ENCODE measurements at places on chromosomes 1 and 21.
A peak's percentile ranks its signal among the peaks of the same experiment; 100 is the strongest.

- no peak overlapping the region for H3K27ac ChIP-seq
- no peak overlapping the region for H3K4me3 ChIP-seq
- no peaks in the 10 kb centered on the region for H3K27me3 ChIP-seq
- no peaks in the 10 kb centered on the region for H3K4me1 ChIP-seq
Observed at GRCh38 chr1:17230106-17230505, 18.8 kb upstream of the PADI3 start.

DNA sequence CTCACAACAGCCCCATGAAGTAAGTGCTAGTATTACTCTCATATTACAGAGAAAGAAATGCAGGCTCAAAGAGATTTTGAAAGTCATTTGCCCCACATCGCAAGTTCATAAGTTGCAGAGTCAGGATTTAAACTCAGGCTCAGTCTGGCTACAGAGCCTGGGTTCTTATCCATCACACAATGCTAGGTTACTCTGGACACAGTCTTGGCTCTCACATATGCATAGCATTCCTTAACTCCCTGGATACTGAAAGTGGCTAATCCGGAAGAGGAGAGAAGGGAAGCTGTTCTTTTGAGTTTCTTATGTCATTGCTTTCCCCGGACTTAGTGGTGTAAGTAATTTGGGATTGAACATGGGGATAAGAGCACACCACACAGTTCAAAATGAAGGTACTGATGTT lies 357.4 kb upstream of the PLXNA2 start:
- H3K4me1 ChIP-seq, result no peaks in the 10 kb centered on the region
- no peaks in the 10 kb centered on the region for H3K27me3 ChIP-seq
- no peak for DNase-seq
- H3K27ac ChIP-seq, result no peak overlapping the region
- no peak overlapping the region for H3K4me3 ChIP-seq

- no peak overlapping the region for H3K27ac ChIP-seq
- H3K36me3 ChIP-seq, result no peaks in the 10 kb centered on the region
- H3K27me3 ChIP-seq, result no peaks in the 10 kb centered on the region
- H3K4me1 ChIP-seq, result no peaks in the 10 kb centered on the region
Observed at GRCh38 chr1:198575798-198576641, 35.5 kb upstream of the ATP6V1G3 start.

DNA sequence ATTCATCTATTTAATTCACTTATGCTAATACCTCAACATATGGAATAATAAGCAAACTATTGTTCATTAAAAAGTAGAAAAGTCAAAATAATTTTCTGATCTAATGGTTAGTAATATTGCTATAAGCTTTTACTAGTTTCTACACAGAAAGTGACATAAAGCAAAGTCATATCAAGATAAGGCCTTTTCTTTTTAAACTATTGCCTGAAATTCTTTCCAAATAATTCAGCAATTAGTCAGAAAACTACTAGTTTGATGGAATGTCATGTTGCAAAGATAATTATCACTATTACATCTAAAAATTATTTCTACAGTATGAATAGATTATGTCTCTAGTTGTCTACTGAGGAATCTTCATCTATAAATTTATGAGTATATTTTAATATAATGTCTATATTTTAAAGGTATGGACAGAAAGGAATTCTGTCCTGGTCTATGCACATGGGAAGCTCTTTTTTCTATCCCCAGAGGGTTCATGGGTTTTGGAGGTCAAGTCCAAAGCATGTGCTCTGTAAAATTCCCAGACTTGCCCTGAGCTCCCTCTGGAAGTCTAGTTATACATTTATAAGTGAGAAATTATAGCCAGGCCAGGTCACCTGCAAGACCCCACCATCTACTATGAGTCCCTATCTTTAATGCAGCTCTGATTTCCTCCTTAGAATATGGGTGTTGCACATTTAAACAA lies 84.6 kb upstream of the DPYD start:
- no peaks in the 10 kb centered on the region for H3K27me3 ChIP-seq
- DNase-seq, result no peak
- no peak overlapping the region for H3K27ac ChIP-seq
- no peaks in the 10 kb centered on the region for H3K4me1 ChIP-seq
- H3K4me3 ChIP-seq, result no peak overlapping the region

DNA sequence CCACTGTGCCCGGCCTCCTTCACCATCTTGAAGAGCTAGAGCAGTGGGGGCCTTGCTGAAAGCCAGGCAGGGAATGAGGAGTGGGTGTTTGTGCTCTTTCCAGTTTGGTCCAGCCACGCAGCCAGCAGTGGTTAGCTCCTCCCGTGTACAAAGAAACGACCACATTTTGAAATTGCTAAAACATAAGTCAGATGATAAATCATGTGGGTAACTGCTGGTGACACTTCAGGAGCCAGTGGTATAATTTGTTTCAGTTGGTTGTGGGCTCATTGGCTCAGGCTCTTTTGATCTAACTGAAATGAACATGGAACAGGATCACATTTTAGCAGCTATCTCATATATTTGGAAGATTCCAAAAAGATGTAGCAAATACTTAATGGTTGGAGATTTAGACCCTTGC lies 87.6 kb downstream of the MTR start:
- no peak for DNase-seq
- H3K36me3 ChIP-seq, result peaks cover 46% of the 10 kb centered on the region
- no peak overlapping the region for H3K4me3 ChIP-seq
- no peak overlapping the region for H3K27ac ChIP-seq

- H3K4me3 ChIP-seq, result no peak overlapping the region
- H3K4me1 ChIP-seq, result peaks cover 4% of the 10 kb centered on the region
- DNase-seq, result no peak
- H3K36me3 ChIP-seq, result no peaks in the 10 kb centered on the region
- no peak overlapping the region for H3K27ac ChIP-seq
Observed at GRCh38 chr1:93013145-93014065, 52.1 kb upstream of the DIPK1A start.

DNA sequence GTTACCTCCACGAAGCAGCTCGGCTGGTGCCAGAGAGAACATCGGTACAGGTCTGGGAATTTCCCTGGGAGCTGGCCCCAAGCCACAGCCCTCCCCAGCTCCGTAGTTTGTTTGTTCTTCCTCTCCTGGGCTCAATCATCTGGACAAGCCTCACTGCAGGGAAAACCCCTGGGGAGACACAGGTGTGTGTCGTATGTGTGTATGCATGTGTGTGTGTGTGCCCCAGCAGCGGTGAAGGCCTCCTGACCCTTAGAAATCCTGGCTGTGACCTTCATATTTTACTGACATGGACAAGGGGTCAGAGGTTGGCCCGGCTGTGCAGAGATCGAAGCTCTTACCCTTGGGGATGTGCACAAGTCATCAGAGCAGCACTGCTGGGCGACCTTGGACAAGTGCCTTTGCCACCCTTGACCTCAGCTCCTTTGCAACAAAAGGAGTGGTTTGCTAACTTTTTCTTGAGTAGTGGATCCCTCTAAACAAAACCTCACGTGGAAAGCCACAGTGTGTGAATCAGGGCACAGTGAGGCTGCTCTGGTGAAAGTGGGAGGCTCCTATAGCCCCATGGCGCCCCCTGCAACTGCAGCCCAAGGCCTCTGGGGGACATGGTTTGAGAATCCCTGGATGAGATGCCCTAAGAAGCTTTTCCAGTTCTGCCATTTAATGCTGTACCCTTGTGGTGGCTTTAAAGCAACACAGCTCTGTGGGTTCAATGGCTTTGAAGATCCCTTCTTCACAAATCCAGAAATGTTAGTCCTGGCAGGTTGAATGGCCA lies 12.3 kb upstream of the IL22RA1 start:
- DNase-seq, result no peak
- H3K4me3 ChIP-seq, result no peak overlapping the region
- H3K27ac ChIP-seq, result no peak overlapping the region
- H3K4me1 ChIP-seq, result peaks cover 9% of the 10 kb centered on the region

DNA sequence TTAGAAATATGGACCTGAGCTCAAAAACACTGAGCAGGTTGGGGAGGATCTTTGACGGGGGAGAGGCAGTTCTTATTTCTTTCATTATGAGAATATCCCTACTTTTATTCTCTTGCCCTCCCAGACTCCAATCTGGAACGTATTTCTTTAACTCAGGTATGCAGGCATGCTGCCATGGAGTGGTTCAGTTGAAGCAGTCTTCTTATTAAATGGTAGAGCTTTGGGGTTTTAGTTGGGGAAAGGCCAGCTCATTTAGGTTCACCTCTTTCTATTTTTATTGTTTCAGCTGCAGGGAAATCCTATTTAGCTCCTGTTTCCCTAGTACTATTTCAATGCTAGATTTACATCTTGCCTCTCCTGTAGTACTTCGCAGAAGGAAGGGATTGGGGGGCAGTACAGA lies 198.9 kb downstream of the TTLL7 start:
- no peaks in the 10 kb centered on the region for H3K4me1 ChIP-seq
- H3K27ac ChIP-seq, result no peak overlapping the region
- no peaks in the 10 kb centered on the region for H3K27me3 ChIP-seq

DNA sequence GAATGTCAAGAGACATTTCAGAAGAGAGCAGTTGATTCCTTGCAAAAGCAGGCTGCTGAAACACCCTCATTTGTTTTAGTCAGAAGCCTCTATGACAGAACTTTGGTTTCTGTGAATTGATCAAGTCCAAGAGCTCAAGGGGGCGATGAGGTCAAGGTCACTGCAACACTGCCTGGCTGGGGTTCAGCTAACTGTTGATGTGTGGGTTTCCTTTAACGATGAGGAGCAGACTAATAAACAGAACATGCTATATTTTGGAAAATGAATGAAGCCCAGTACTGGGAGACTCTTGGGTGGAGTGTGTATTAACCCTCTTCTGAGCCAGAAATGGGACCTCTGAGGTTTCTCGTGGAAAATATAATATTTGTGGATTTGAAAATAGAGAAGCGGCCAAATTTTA lies 109.3 kb downstream of the ZC3H11B start:
- no peak overlapping the region for H3K4me3 ChIP-seq
- no peak overlapping the region for H3K27ac ChIP-seq
- H3K27me3 ChIP-seq, result no peaks in the 10 kb centered on the region
- no peaks in the 10 kb centered on the region for H3K4me1 ChIP-seq

- peaks cover 8% of the 10 kb centered on the region for H3K4me1 ChIP-seq
- no peak overlapping the region for H3K27ac ChIP-seq
- no peaks in the 10 kb centered on the region for H3K27me3 ChIP-seq
- no peak for DNase-seq
- peaks cover 14% of the 10 kb centered on the region for H3K36me3 ChIP-seq
Observed at GRCh38 chr1:180482425-180483275, 19.7 kb downstream of the ACBD6 start.

DNA sequence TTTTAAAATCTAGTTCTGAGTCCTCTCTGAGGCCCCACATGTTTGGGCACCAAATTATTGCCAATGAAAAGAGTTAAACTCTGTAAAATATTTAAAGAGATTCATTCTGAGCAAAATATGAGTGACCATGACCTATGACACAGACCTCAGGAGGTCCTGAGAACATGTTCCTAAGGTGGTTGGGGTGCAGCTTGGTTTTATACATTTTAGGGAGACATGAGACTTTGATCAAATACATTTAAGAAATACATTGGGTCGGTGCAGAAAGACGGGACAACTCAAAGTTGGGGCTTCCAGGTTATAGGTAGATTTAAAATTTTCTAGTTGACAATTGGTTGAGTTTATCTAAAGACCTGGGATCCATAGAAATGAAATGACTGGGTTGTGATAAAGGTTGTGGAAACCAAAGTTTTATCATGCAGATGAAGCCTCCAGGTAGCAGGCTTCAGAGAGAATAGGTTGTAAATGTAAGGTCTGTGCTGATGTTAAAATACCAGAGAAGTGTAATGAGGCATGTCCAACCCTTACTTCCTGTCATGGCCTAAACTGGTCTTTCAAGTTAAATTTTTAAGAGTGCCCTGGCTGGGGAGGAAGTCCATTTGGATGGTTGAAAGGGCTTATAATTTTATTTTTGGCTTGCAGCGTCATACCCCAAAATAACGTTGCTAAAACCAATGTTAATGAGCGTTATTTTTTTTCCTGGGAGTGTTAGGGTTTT lies 274.9 kb downstream of the NUF2 start:
- no peak overlapping the region for H3K4me3 ChIP-seq
- H3K27ac ChIP-seq, result no peak overlapping the region
- no peaks in the 10 kb centered on the region for H3K4me1 ChIP-seq
- H3K36me3 ChIP-seq, result no peaks in the 10 kb centered on the region
- H3K27me3 ChIP-seq, result no peaks in the 10 kb centered on the region

- peaks cover 67% of the 10 kb centered on the region for H3K4me1 ChIP-seq
- peak overlapping the region; percentile 89 for H3K27ac ChIP-seq
- H3K4me3 ChIP-seq, result no peak overlapping the region
- H3K27me3 ChIP-seq, result no peaks in the 10 kb centered on the region
- DNase-seq, result no peak
- H3K36me3 ChIP-seq, result no peaks in the 10 kb centered on the region
Observed at GRCh38 chr1:201712387-201713085, 116.4 kb upstream of the IPO9 start.

DNA sequence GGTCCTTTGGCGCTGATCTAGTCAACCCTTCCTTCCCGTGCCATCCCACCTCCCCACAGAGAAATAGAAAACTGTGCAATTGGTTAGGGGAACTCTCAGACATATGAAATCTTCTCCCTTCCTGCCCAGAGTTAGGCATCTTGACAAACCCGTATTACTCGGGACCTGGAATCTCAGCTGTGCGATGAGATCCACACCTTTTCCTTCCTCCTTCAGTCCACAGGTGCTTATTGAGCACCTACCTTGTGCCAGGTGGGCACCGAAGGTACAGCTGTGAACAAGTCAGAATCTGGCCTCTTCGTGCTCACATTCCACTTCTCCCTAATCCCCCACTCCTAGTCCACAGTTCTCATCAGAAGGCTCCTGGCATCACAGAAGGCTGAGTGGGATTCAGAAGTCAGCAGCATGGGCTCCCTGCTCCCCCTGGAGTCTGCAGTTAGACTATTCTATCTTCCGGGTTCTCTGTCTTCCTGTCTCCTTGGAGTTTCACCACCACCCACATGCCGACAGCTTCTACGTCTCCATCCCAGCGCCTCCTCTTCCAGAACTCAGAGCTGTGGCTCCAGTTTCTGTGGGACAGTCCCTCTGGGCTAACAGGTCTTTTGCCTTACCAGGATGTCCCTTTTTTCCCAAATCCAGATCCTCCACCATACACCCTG lies 23.0 kb downstream of the KNCN start:
- no peak for DNase-seq
- H3K36me3 ChIP-seq, result no peaks in the 10 kb centered on the region
- H3K4me3 ChIP-seq, result no peak overlapping the region
- no peaks in the 10 kb centered on the region for H3K4me1 ChIP-seq

DNA sequence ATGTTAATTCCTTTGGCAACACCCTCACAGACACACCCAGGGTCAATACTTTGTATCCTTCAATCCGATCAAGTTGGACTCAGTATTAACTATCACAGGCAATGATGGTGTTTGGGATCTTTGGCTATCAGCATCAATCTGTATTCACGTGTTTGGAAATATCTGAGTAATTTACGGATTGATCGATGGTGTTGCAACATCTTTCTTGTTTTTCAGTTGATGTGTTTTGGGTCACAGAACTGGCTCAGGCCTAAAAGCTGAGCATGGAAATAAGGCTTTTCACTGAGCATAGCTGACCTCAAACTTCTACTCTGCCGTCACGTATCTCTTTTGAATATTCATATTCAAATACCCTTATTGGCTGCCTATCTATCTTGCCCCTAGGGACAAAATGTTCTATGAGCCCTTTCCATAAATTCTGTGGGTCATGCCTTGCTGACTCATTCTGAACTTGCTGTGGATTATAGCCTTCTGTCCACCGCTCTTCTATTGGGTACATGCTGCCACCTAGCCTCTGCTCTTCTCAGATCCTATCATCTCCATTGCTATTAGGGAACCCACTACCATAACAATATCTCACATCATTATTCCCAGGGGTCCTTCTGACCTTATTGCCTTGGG lies 156.0 kb downstream of the PDE4B start:
- peak overlapping the region; percentile 33 for H3K27ac ChIP-seq
- H3K27me3 ChIP-seq, result no peaks in the 10 kb centered on the region
- no peak overlapping the region for H3K4me3 ChIP-seq

All from upper lobe of right lung (tissue), 1 donor.